NCI-H2107 (cell line): ENCODE measurements at places on chromosomes 7 and 10.

DNA sequence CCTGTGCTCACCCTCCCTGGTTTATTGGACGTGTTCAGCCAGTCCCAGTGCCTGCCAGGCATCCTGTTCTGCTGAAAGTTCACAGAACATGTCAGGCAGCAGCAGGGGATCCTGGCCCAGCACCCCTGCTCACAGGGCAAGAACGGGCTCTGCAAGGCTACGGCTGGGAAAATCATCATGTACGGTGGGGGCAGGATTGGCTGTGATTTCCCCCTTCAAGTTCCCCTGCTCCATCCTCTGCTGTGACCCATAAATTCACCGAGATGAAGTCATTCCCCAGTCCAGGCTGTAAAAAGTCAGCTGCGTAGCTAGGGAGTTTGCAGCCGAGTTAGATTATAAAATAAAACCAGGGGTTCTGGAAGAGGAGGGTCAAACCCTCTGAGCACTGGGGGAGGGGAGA, 484.1 kb upstream of the ZMIZ1 start:
- DNase-seq = no peak

DNA sequence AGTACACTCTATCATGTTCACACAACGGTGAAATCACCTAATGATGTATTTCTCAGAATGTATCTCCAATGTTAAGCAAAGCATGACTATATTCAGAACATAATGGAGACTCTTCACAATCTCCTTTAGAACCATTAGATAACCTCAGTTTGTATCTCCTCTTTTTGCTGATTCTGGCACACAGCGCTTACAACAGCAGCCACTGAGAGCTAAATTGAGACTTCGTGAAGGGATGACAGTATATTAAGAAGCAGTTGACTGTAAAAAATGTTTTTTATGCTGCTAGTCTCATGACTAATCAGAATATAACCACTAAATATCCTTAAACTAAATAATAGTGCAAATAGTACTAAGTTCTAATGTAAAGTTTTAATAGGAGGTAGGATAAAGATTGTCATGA, 46.9 kb downstream of the KMT2E start:
- no peak for DNase-seq

DNA sequence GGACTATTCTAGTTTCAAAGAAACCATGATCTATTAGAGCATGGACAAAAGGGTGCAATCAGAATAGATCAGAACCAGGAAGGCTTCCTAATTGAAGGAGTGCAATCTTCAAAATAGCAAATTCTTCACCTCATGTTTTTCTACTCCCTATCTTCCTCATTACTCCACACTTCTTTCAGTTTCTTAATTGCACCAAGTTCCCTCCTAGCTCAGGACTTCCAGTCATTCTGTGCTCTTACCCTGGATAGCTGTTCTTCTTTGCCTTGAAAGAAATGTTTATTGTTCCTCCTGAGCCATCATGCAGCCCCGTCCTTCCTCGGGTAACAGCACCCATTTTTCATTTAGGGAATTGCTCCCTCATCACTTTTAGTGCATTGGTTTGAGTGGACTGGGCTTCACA, 23.1 kb downstream of the TRPV5 start:
- DNase-seq = no peak

- peak; percentile 88 for DNase-seq
Measured at GRCh38 chr7:92404170-92404614, 43.1 kb upstream of the GATAD1 start.

- no peak for DNase-seq
Measured at GRCh38 chr7:66138994-66139752, 24.5 kb downstream of the CRCP start.

DNA sequence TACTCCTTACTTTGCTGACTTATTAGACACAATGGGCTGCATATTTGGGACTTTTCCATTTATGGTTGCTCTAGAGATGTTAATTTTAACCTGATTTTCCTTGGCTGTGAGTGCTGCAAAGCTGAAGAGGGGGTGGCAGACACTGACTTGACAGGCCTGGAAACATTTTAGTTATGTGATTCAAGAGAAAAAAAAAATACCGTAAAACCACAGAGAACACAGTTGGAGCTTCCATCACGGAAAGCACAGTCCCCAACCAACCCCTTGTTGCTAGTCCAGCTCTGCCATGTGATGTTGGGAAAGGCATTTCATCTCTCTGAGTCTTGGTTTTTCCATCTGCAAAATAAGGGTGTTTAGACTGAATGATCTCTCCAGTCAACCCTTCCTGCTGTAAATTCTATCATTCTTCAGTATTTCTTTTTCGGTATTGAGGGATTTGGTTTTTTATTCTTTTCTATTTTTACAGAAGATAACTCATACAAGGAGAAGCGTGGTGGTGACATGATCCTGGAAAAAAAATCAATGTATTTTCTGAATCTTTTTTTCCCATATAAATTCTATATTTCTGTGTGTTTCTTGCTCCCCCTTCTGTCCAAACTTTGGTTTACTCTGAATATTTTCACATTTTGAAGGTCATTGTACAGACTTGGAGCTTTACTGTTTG, 246.1 kb downstream of the REEP3 start:
- DNase-seq = no peak

- DNase-seq = no peak
Measured at GRCh38 chr10:75801121-75801520, 369.7 kb downstream of the LRMDA start.

DNA sequence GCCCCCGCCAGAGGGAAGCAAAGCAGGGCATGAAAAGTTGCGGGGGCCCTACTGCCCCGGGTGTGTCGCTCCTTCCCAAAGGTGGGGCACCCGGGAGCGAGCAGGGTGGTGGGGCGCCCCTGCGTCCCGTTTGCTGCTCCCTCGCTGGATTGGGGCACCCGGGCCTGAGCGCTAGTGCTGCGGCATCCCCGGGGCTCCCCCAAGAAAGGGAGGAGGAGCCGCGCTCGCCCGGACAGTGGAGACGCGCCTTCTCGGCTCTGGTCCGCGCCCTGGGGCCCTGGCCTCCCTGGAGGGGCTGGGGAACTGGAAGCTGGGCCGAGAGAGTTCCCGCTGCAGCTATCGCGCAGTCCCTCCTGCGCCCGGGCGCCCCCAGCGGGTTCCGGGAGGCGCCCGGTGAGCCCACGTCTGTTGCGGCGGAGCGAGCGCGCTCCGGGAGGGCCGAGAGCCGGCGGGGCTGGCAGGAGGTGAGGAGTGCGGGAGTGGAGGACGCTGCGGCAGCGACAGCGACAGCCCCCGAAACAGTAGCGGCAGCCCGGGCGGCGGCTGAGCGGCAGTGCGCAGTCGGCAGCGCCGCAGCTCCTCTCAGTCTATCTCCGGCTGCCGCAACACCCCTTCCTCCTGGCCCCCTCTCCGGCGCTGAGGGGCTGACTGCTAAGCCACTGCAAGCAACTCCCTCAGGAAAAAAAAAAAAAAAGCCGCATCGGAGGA, 504 bp upstream of the BMPER start:
- DNase-seq = peak; percentile 24

DNA sequence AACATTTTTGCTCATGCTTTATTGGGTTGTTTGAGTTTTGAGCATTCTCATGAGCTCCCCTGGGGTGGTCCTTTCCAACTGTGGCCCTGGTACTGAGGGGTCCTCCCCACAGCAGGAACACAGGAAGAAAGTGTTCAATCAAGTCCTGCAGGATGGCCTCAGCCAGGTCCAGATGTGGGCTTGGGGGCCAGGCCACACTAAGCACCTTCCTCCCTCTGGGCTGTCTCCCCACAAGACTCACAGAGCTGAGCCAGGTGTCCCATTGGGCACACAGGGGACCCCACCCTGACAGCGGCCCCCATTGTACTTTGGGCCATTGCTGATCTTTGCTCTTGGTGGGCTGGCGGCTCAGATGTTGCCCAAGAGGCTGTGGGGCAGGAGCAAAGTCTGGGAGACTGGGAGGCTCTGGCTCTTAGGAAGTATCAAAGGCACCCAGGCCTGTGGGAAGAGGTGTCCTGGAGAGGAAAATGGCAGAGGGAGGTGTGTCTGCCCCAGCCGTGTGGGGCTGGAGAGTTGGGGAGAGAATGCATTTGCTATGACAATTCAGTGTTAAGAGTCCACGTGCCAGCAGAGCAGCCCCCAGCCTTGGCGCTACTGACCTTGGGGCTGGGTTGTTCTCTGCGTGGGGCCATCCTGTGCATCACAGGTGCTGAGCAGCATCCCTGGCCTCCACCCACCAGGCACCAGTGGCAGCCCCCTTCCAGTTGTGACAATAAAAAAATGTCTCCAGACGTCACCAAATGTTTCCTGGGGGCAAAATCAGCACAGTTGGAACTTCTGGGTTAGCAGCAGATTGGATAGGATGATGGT, 17.8 kb downstream of the SCART1 start:
- DNase-seq = no peak

DNA sequence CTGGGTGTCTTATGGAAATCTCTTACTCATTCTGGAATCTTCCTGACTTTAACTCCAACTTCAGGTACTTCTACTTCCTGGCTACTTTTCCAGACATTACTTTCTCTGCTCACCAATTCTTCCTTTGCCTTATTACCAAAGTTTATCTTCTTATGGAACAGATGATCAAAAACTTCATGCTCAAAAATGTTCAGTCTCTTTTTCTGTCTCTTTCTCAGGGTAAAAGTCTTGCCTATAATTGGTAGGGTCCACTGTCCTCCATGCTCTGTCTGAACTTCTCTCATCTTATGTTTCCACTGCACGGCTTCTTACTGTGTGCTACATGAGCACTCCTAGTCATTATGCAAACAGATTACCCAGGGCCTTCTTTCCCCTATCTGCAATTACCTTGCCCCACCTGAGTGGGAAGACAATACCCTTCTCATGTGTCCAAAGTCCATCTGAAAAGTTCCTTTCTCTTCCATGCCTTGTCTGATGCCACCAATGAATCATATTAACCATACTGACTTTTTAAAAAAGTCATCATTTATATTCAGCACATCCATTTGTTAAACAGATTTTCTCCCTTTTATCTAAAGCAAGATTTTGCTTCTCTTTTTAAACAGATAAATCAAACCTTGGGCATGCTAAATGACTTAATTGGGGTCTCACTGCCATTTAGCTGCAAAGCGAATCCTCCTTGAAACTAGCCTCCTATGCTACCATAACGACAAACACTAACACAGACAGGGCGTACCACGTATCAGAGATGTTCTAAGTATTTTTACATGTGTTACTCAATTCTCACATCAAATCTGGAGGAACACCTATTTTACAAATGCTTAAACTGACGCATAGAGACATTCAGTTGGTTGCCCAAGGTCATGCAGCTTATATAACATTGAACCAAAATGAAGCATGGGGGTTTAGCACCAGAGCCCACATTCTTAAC, 48.8 kb downstream of the SEMA3C start:
- no peak for DNase-seq

GRCh38 chr10:4648999-4649398, 177.0 kb upstream of the AKR1E2 start:
- DNase-seq = no peak

GRCh38 chr10:80382989-80383388, 25.4 kb upstream of the PRXL2A start:
- DNase-seq = no peak

GRCh38 chr10:89887830-89888229, 186.4 kb downstream of the KIF20B start:
- DNase-seq = no peak
